ENCODE measurements at places on chromosomes 12 and 14.

- no peak for DNase-seq
These were observed 114.5 kb upstream of the RTL1 start for GRCh38 chr14:101017806-101018560.

DNA sequence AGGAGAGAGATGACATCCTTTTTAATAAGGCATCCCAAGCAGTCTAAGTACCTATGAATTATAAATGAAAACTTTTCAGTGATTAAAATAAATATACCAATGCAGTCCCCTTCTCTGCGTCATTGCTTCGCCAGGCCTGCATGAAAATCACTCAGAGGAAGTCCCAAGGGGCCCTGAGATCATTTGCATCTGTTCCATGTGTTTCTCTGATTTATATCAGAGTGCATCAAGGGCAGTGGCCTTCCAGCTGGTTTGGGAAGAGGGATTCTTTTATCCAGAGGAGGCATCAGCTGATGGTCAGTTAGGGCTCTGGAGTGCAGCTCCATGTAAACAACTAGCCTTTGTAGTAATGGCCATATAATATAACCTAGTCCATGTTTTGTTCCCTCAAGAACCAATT, 210.1 kb downstream of the RGS6 start:
- no peak for DNase-seq

DNA sequence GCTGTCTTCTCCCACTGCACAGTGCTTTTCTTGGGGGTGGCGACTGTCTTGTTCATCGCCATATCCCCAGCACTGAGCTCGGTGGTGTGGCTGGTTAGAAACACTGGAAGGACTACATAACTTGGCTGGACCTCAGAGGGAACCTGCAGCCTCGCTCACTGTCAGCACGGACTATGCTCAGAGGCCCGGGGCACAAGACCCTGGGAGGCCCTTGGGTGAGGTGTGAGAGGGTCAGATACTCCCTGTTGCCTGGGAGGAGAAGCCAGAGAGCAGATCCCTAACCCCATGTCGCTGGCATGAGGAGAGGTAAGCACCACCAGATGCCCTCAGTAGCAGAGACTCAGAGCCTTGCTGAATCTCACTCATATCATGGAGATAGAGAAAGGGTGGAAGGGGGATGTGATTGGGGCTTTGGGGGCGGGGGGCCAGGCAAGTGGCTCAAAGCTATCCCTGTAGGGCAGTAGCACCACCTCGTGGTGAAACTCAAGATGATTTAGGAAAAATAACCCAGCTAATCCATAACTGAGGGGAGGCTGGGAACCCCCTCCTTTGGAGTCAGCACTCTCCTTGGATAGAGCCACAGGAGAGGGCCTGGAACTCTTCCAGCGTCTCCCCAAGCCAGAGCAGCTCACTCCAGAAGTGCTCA, 18.7 kb upstream of the HDAC7 start:
- DNase-seq: peak; percentile 78

- DNase-seq: no peak
These were observed 943.5 kb downstream of the BCL11B start for GRCh38 chr14:98328496-98328895.

DNA sequence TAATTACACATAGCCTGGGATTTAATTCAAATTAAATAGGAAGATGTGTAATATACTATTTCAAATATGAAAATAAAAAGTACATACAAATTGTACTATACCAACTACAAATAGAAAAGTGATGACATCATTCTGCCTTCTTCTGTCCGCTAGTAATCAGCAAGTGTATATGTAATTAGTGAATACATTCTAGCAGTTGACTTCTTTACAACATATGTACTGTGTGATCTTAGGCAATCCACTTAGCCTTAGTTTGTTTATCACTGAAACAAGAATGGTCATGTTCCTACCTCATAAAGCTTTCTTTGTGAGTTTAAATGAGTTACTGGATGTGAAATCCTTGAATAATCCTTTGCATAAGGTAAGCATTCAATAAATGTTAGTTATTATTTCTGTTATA, 7.8 kb upstream of the LUM start:
- no peak for DNase-seq

DNA sequence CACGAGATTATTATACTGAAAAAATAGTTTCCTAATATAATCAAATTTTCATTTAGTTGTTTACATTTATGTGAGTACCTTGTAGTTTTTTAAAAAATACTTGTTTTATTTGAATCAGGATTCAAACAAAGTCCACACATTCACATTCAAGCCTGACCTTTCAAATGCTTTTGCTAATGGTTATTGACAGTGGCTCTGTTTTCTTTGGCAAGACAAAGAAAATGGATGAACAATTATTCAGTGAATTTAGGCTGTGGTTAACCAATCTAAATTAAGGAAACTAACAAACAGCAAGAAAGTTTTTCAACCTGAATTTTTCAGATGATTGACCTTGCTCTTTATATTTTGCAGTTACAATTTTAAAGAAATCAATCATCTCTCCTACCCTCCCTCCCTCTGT, 9.7 kb downstream of the SLC4A8 start:
- DNase-seq: no peak

DNA sequence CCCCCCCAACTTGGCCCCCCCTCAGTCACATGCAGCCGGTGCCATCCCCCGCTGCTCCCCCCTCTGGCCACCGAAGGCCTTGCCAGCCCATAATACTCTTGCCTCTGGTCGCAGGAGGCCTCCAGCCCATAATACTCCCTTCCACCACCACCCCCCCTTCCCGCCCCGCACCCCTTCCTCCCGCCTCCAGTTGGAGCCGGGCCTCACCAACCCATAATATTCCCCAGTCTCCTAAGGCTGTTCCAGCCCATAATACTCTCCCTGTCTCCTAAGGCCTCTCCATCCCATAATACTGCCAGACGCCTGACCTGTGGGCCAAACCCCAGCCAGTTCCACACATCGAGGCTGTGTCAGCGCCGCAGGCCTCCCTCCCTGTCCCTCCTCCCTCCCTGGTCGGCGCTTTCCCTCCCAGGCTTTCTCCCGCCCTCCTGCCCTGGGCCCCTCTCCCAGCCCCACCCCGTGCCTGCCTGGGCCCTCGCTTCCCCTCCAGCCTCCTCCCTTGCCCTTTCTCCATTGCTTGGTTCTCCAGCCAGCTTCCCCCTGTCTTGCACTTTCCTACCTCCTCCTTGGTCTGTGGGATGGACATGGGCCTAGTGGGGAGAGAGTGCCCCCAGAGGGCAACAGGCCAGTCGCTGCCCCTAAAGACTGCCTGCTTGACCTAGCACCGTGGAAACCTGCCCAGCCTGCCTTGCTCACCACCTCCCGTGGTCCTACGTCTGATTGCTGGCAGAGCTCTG, 6.8 kb upstream of the CHD4 start:
- peak; percentile 84 for DNase-seq

DNA sequence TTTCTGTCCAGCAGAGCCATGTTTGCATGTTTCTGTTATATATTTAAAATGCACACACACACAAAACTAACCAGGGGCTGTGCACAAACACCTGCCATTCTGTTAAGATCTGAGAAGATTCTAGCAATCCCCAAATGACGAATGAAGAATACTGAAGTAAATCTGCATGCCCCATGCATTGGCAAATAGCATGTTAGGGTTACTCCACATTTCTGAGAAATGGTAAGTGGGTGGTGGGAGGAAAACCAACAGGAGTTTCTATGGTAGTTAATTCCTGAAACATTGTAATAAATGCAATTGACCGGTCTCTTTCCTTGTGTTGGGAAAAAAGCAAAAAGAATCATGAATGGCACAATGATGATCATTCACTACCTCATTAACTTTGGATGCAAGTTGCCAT, 318.0 kb downstream of the BCAT1 start:
- no peak for DNase-seq

GRCh38 chr12:21771311-21771710, 3.2 kb downstream of the KCNJ8 start:
- no peak for DNase-seq

DNA sequence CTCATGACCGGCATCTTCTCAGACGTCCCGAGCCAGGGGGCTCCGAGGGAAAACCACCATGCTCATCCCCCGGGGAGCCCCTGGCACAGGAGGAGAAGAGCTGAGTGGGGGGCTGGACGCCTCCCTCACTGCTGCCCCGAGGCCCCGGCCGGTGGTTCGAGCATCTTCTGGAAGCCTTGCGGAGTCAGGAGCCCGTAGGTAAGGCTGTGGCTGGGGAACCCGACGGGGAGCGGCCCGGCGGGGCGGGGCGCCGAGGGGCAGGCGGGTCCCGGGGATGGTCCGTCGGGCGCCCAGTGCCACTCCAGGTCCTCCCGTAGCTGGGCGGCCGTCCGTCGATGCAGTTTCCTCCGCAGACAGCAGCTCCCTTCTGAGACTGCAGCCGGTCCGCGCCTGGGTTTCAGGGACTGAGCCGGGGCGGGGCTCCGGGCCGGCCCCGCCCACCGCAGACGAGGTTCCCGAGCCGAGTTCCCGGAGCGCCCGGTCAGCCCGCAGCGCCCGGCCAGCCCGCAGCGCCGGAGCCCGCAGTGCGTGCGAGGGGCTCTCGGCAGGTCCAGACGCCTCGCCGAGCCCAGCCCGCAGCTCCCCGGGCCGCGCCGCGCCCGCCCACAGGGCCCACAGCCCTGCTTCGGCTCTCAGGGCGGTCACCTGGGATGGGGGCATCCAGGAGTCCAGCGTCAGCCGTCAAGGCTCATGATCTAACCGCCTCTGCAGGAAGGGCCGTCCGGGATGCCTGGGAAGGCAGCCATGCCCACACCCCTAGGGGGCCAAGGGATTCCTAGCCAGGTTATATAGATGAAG, at the start of gene PGF:
Gene PGF, minus strand, starts transcription at position 369 of the 798 bp plus-strand sequence. Its CDS starts 355 bp downstream, at position 14.
- DNase-seq: peak; percentile 79

DNA sequence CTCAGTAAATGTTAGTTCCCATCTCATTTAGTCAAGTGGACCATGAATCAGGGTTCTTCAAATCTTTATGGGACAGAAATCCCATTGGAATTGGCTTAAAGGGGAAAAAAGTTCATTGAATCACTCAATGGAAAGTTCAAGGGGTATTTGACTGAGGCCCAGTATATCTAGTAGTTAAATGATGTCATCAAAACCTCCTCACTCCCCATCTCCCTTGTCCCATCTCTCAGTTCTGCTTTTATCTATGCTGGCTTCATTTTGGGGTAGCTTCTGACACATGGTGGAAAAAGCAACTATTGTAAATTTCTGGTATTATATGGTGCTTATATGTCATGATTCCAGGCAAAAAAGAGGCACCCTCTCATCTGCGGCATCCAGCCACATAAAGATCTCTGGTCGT, 51.9 kb downstream of the DAAM1 start:
- no peak for DNase-seq

DNA sequence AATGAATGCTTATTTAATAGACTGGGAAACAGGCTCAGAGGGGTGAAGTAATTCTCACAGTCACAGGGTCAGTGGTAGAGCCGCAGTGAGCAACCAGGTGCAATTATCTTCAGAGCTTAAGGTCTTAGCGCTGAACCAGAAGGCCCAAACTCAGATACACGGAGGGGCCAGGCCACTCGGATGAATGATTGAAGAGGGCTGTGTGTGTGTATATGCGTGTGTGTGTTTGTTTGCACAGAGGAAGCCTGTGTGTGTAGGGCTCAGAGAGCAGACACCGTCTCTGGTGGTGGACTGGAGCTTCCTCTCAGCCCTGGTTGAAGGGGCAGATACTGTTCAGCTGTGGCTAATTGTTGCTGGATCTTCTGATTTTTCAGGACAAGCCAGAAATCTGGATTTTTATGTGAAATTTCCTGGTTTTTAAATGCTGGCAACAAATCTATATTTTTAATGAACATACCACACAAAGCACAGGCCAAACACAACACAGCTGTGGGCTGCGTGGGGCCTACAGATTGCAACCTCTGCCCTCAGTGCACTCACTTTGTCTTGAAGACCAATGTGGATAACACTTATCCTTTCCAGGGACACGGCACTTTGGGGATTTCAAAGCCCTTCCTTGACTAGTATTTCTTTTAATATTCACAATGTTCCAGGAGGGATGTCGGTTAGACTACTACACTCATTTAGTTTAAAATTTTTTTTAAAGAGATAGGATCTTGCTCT, 94.5 kb upstream of the NRXN3 start:
- no peak for DNase-seq

GRCh38 chr14:52185178-52185577, 82.3 kb upstream of the PTGDR start:
- DNase-seq: no peak

- no peak for DNase-seq
These were observed 43.2 kb downstream of the TRAFD1 start for GRCh38 chr12:112168561-112168971.

- DNase-seq: no peak
These were observed 352.0 kb downstream of the ZFP36L1 start for GRCh38 chr14:68440820-68441219.

DNA sequence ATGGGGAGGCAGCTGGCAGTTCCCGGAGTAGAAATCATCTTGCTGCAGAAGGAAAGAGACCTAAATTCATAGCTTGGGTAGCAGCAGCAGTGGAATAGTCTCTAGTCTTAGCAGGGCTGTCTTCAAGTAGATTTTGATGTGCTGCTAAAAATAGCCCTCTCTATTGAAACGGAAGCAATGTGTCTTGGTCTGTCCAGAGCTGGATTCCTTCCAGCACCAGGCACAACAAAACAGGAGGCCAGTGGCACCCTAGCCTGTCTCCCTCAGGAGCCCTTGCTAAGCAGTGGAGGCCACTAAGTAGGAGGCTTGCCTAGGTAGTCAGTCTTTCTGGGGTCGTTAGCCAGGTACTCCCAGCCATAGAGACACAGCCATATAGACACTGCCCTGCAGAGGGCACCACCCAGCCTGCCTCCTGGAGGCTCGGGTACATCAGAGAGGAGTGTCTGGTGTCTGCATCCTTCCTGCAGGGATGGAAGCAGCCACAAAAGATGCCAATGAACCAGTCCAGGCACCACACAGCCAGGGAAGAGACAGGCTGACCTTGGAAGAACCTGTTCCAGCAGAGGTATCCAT, 97.5 kb downstream of the CRACR2A start:
- peak; percentile 37 for DNase-seq

DNA sequence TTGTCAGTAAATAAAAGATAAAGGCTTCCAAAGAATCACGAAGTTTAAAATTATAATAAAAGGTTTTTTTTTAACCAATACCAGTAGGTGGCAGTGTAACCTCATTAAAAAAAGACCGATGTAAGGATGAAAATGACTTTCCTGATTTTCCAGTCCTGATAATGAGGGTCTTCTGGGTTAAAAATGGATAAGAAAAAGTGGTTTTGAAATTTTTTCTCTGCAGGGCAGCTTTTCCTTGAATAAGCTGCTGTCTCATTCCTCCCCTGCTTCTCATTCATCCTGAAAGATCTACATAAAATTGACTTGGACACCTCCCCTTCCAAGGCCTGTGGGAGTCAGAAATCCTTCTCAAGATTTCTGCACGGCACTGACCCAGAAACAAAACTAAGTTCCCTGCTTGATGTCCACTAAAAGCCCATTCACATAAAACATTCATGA, 58.9 kb upstream of the FBXO33 start:
- DNase-seq: no peak

- no peak for DNase-seq
These were observed 2.7 kb downstream of the SIVA1 start for GRCh38 chr14:104755621-104756020.

All from HuH-7 (cell line).